Chondrocyte (in vitro differentiated cells): ENCODE measurements at places on chromosomes 1 and 21. TPM values are rescaled to one million over a fixed set of nuclear protein-coding genes. Genes with fewer than 3 reads are reported as not detected.

- DNase-seq: no peak
Measured at GRCh38 chr1:234505769-234506102, 26.8 kb upstream of the TARBP1 start.

DNA sequence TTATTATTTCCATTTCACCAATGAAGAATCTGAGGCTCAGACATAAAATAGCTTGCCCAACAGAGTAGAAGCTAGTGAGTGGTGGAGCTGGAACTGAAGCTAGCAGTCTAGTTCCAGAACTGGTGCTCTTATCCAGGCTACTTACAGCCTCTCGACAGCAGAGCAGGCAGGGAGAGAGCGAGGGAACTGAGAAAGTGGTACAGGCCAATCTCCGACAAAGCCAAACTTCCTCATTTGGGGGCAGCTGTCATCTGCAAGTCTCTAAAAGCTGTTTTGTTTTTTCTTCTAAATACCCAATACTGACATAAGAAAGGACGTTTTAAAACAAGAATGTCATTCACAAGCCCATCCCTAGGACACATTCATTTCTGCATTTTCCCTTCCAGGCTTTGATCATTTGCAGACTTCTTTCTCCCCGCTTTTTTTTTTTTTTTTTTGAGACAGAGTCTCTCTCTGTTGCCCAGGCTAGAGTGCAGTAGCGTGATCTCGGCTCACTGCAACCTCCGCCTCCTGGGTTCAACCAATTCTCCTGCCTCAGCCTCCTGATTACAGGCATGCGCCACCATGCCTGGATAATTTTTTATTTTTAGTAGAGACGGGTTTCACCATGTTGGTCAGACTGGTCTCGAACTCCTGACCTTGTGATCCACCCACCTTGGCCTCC lies 20.0 kb downstream of the YIPF1 start:
- DNase-seq: no peak

- no peak for DNase-seq
Measured at GRCh38 chr1:212520299-212520698, 87.6 kb downstream of the NENF start.

DNA sequence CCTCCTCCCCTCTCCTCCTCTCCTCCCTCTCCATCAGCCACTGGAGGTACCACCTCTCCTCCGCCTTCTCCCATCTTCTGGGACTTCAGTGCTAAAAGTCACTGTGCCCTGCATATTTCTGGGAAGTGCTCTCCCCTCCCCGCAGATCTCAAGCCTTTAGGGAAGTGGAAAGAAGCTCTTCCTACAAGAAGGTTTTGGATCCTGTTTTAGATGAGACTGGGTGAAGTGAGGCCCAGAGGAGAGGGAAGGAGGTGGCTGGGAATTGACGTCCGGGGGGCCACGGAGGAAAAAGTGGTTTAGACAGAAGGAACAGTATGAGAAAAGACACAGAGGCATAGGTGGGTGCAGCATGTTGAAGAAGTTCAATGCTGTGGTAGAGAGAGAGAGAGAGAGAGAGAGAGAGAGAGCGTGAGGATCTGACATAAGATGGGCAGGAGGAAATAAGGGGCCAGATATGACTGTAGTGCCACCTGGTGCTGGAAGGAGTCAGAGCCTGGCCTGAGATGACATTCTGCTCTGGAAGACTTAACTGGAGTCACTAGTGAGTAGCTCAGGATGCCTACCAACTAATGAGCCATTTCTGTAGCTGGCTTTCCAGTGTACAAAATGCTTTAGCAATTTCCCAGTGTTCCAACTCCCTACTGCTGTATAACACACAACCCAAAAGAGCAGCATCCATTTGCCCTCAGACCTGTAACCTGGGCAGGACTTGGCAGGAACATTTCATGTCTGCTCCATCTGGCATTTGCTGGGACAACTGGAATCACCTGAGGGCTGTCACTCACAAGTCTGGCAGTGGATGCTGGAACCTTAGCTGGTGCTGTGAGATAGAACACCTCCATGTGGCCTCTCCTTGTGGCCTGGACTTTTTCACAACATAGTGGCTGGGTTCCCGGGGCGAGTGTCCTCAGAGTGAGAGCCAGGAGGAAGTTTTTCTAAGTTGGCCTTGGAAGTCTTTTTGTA lies 16.6 kb upstream of the ZSCAN20 start:
- DNase-seq: no peak

GRCh38 chr1:119318466-119319309 lies 49.9 kb upstream of the HAO2 start:
- no peak for DNase-seq

Gene KCNQ4
- total RNA-seq: 0.60 to 3.4 TPM (median 3.0 TPM) in 3 replicates

Gene CD247
- not detected in 3 replicates for total RNA-seq

Gene RXFP4
- total RNA-seq: not detected in 3 replicates

Gene ELF3
- 0.10 to 0.40 TPM (median 0.36 TPM) in 3 replicates for total RNA-seq

Gene AIM2
- total RNA-seq: not detected in 3 replicates
